CD8-positive, alpha-beta T cell (primary cell): ENCODE measurements at places on chromosomes 11 and 22.

- peak; percentile 79 for DNase-seq
Observed at GRCh38 chr11:67265633-67266448, 432 bp upstream of the GRK2 start.

- no peak for DNase-seq
Observed at GRCh38 chr11:134638796-134639430, 226.9 kb upstream of the B3GAT1 start.

DNA sequence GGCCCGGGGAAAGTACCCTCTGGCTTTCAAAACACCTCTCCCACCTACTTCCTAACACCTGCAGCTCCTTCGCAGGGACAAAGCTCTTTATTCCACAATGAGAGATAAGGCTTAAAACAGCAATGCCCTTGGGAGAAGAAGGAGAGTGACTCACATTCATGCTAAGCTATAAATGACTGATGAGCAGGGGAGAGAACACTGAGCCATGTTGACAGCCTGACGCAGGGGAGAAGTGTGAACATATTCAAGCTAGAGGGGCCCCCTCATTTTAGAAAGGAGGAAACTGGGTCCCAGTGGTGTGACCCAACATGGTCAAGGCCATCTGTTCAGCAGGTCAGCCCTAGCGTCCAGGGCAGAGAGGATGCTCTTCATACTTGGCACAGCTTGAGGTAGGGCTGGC is 171.8 kb downstream of the DSCAML1 start:
- DNase-seq: no peak

DNA sequence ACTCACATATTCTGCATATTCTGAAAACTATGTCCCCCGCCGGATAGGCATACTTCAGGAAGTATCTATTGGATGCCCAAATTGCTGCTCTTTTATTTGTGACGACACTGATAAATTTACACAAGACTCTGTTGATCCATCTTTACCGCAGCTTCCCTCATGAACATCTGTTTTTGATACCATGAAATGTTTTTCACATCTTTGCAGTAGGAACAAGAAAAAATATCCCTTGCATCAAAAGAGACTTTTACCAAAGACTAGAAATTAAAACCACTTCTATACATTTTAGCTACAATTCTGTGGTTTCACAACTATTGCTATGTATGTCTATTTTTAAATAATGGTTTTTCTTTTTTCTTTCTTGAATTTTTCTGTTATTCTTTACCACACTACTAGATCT is 15.3 kb downstream of the POU2AF2 start:
- no peak for DNase-seq

GRCh38 chr11:60830478-60831142 is 11.3 kb upstream of the CCDC86 start:
- DNase-seq: peak; percentile 5

- no peak for DNase-seq
Observed at GRCh38 chr11:61144511-61145179, 16.6 kb downstream of the VPS37C start.

DNA sequence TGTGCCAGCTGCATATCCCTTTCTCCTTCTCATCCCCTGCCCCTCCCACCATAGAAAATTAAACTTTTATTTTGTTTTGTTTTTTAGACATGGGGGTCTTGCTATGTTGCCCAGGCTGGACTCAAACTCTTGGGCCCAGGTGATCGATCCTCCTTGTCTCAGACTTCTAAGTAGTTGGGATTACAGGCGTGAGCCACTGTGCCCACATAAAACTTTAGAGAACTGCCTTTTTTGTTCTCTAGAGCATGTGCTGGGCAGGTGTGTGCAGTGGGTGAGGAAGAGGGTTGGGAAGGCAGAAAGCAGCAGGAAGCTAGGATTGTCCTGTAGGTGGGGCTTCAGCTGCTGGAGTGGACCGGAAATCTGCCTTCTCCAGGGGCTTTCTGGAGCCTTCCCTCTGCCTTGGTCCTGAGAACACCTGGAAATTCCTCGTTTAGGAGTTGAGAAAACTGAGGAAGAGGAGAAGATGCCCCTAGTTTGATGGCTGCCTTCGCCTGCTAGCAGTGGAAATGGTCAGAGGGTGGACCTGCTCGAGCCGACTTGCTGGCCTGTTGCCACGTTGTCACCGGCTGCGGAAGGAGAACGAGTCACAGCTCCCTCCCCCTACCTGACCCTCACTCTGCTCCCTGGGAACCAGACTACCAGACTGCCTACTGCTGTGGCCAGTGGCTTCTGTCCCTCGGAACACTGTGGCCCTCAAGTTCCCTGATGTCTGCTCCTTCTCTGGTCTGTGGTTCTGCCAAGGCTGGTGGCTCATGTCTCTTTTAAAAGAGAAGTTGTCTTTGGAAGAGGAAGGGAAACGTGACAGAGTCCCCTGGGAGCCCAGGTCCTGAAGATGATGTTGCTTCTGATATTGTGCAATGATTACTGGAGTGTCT is 4.0 kb downstream of the ST14 start:
- no peak for DNase-seq

- no peak for DNase-seq
Observed at GRCh38 chr11:70506986-70507385, 108.7 kb downstream of the CTTN start.

GRCh38 chr22:23773483-23774113 is 949 bp downstream of the MMP11 start:
- no peak for DNase-seq

DNA sequence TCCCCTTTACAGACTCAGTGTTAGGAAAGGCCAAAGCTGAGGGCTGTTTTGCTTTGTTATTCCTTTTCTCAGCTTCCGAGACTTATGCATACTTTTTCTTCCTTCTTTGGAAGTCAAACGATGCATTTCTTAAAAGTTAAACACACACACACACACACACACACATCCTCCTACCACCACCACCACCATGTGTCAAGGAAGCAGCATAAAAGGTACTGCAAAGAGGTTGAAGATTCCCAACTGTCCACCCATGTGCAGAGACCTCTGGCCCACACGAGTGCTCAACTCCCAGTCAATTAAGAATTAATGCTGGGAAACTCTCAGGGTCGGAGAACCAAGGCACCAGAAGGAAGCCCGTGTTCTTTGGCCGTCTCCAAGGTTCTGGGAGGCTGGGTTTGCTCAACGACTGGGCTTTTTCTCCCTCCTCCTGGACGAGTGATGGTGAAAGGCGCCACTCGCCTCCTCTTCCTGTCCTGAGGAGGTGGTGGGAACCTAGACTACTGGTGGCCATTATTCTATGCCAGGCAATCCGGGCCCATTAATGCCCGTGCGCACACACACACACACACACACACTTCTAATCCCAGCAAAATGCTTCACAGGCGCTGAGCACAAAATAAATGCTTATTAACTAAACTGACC is 15.1 kb downstream of the MN1 start:
- DNase-seq: no peak

- DNase-seq: no peak
Observed at GRCh38 chr11:34232807-34233206, 125.0 kb downstream of the ABTB2 start.

DNA sequence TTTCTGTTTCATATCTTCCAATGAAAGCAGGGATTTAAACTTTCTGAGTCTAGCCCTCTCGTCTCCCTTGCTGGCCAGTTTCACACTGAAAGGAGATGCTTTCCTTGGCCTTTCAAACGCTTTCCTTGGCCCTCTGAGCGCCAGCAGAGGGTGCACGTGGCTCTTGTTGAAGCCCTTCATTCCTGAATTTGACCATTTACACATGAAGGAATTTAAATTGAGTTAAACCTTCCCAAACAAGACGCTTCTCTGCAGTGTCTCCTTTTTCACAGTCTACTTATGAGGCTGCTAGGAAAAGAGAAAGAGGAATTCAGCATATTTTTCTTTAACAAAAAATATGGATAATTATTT is 21.6 kb downstream of the NNMT start:
- no peak for DNase-seq

DNA sequence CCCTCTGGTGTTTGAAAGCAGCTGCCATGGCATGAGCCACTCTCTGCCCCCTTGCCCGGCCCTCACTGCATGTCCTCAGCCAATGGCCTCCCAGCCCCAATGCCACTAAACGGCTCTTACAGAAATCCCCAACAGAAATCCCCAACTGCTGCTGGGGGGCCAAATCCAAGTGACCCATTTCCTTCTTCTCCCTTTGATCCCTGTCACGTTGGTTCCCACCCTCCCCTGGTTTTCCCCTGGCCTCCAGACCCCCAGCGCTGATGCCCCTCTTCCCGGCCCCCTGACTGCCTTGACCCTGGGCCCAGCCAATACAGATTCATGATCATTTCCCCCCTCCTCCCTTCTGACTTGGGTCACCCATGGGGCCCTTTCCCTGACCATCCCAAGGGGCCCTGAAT is 30.9 kb downstream of the IGLL1 start:
- no peak for DNase-seq

DNA sequence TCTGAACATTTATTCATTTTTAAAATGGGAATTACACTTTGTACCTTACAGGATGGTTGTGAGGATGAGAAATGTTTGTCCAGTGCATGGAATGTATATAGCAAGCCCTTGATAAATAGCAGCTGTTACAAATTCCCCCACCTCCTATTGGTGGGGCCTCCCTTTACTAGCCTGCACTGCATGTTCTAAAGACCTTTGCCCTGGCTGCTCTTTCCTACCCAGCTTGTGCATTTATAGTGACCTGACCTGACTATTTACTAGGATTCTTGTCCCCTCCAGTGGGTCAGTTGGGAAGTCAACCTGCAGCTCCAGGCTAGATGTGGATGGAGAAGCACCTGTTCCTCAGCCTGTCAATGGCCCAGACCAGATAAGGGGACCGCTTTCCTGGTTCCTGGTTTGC is 180.3 kb downstream of the HIPK3 start:
- DNase-seq: no peak

GRCh38 chr11:78933350-78933749 is 358.7 kb upstream of the NARS2 start:
- DNase-seq: no peak

GRCh38 chr11:96329855-96330510 is 13.0 kb downstream of the MAML2 start:
- no peak for DNase-seq

DNA sequence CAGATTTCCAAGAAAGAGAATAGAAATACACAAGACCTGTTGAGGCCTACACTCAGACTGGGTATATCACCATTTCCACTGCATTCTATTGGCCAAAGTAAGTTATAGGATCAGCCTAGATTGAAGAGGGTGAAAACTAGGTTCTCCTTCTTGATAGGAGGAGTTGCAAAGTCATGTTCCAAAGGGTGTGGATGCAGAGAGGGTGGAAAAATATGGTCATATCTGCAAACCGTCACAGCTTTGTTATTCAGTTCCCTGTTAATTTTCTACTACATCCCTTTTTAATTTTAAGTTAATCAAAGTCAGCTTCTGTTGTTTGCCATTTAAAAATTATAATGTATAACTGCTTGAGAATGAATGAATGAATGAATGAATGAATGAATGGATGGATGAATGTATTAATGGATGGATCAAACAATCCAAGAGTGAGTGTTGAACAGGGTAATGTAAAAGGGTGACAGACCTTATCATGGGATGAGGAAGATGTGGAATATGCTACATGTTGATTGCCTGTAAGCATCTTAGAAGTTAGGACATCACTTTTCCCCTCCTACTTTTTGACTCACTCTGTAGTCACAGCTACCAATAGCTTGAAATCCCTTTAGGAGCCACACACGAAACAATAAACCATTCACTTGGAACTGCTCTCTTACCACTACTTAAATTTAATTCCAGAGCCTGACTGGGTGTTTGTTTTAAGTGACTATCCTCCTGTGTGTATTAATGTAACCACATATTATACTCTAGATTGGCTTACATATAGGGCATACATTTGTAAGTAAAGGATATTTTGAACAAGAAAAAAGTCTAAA is 121.5 kb downstream of the CCDC34 start:
- DNase-seq: no peak

DNA sequence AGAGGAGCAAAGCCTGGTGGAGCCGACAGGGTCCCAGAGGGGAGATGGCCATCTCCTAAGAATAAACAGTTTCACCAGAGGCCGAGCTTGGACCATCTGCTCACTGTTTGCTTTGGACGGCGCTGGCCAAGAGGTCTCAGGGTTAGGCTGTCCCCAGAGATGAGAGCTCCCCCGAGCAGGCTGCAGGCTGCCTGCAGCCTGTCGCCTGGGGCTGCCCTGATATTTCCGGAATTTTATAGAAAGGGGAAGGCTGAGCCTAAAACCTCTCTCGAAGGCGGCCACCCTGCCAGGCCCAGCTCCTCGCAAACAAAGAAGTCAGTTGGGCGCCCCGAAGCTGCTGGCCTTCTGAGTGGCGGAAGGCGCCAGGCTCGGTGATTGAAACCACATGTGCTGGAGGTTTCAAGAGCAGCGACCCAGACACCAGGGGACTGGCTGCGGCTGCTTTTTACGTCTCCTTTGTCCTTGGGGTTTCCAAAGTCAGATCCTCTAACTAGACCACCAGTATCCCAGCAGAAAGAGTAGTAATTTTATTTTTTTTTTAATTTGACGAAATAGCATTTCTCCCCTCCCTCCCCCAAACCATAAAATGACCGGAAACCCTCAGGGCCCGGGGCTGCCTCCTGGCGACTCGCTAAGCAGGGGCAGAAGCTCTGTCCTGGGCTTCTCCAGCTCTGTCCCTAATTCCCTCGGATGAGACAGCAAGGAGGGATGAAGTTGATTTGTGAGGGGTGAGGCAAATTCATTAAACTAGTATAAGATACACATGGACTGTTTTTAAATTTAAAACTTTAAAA is 57.4 kb downstream of the CLMP start:
- DNase-seq: no peak

- no peak for DNase-seq
Observed at GRCh38 chr22:34255042-34255441, 334.8 kb upstream of the LARGE1 start.

DNA sequence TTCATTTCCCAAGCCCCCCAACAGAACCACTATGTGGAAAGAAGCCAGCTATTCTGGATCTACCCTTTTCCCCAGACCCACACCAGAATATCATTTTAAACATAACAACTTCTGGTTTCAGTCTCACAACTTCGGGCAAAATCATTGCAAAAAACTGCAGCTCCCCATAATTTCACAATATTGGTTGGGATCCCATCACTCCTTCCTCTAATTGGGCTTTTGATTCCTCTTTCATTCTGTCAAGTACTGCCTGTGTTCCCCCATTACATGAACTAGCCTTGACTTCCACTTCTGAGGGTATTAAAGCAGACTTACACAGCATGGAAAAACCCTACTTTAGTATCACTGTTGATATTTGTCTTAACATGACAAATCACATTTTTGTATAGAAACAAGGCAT is 4.1 kb upstream of the APOL3 start:
- DNase-seq: no peak

GRCh38 chr22:47006869-47007268 is 244.4 kb downstream of the TBC1D22A start:
- DNase-seq: no peak

GRCh38 chr11:72787216-72788104 is 6.4 kb downstream of the STARD10 start:
- DNase-seq: peak; percentile 31

GRCh38 chr11:45158210-45158731 is 11.8 kb downstream of the PRDM11 start:
- no peak for DNase-seq

GRCh38 chr22:37014835-37015586 is 4.2 kb downstream of the TST start:
- DNase-seq: no peak

DNA sequence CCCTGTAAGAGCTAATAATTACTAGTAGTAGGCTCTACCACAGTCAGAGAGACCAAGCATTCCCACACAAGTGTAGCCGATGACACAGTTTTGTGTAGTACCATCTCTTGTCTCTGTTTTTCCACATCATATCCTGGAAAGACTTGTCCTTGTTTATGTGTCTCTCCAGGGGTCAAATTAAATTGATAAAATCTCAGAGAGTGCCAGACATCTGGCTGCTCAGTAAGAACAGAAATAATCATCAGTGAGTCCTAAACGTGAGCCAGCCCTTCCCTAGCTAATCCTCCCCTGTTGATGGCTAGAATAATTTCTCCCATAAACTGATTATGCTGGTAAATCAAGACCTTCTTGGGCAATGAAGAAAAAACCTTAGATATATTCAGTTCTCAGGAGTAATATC is 111.4 kb upstream of the GRAMD1B start:
- no peak for DNase-seq
